ENCODE measurements at places on chromosomes 11 and 22. TPM values are rescaled to one million over a fixed set of nuclear protein-coding genes. Genes with fewer than 3 reads are reported as not detected.

GRCh38 chr11:7869467-7869866 is 61.6 kb downstream of the OR10A6 start:
- DNase-seq: no peak

- DNase-seq: no peak
Observed at GRCh38 chr11:72779495-72780128, 14.2 kb downstream of the STARD10 start.

DNA sequence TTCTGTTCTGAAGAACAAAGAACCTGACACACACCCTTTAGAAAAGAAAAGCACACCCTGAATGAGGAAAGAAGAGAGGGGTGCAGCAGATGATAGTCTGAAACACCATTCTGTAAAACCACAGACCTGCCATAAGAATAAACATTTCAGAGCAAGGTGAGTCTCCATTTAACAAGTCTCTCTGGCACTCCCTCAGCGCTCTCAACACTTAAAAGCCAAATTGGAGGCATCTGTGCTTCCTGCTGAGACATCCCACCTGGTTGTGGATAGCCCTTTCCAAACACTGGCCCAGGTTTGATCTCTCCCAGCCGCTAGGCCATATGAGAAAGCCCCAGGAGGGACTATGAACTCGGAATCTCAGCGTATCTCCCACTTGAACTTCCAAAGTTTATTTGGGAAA is 36.3 kb downstream of the ETS1 start:
- DNase-seq: no peak

DNA sequence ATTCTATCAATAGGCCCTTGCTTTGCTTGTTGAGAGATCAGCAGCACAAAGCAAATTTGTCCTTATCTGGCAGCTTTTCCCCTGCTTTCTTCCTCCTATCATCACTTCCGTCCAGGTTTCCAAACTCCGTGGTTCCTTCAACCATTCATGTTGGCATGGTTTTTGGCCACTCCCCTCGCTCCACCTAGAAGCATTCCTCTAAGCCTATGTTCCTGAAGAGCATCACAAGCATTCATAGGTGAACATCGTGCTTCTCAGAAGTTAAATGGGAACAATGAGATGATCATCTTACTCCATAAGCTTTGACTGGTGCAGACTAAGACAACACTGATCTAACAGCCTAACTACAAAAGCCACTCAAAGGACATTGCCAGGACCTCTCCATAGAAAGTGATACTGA is 86.3 kb downstream of the ETS1 start:
- no peak for DNase-seq

Gene RAG1
- 1.6 TPM for total RNA-seq

Gene TRIM49D1
- total RNA-seq: not detected

All from K562 (cell line).